Lung (tissue), 17 donors: ENCODE measurements at places on chromosomes 4 and X. TPM values are rescaled to one million over a fixed set of nuclear protein-coding genes. Genes with fewer than 3 reads are reported as not detected.

The UGT2B10 gene
- not detected for total RNA-seq

The NAP1L3 gene
- total RNA-seq: 1.8 TPM

The PQBP1 gene
- total RNA-seq: 33.2 TPM

The USP27X gene
- 5.0 TPM for total RNA-seq

The POLA1 gene
- total RNA-seq: 8.6 TPM

The GPC3 gene
- total RNA-seq: 56.0 TPM
